NCI-H774 (cell line): ENCODE measurements at places on chromosomes 6 and 20.

- DNase-seq, result no peak
Measured at GRCh38 chr6:35733633-35734032, 3.2 kb upstream of the ARMC12 start.

GRCh38 chr6:13554929-13555333 lies 19.5 kb upstream of the SIRT5 start:
- DNase-seq, result no peak

GRCh38 chr20:50099565-50099991 lies 13.4 kb downstream of the UBE2V1 start:
- DNase-seq, result no peak

- DNase-seq, result no peak
Measured at GRCh38 chr20:7893014-7893730, 47.1 kb downstream of the HAO1 start.

DNA sequence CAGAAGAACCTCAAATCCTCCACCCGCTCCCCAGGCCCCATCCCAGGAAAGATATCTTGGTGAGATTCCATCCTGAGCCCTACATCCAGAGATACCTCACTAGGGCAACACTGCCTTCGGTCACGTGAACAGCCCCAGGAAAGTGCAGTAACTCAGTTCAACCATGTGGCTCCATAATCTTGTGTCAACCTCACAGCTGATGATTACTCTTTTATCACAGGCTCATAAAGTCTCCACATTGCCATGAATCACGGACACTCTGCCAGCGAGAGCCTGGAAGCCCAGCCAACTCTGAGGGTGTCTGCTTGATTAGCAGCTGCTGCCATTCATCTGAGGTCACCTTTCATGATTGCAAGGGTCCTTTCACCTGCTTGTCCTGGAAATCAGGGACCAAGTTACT lies 175.8 kb upstream of the LRFN2 start:
- no peak for DNase-seq

GRCh38 chr20:62860924-62861691 lies 514 bp downstream of the TCFL5 start:
- no peak for DNase-seq

GRCh38 chr20:38304845-38305447 lies 990 bp downstream of the BPI start:
- DNase-seq, result no peak

- DNase-seq, result no peak
Measured at GRCh38 chr6:168221497-168222079, 98.0 kb downstream of the DACT2 start.

GRCh38 chr20:31962761-31963160 lies 5.2 kb upstream of the XKR7 start:
- no peak for DNase-seq

- DNase-seq, result no peak
Measured at GRCh38 chr6:53321701-53322100, 27.0 kb downstream of the ELOVL5 start.

DNA sequence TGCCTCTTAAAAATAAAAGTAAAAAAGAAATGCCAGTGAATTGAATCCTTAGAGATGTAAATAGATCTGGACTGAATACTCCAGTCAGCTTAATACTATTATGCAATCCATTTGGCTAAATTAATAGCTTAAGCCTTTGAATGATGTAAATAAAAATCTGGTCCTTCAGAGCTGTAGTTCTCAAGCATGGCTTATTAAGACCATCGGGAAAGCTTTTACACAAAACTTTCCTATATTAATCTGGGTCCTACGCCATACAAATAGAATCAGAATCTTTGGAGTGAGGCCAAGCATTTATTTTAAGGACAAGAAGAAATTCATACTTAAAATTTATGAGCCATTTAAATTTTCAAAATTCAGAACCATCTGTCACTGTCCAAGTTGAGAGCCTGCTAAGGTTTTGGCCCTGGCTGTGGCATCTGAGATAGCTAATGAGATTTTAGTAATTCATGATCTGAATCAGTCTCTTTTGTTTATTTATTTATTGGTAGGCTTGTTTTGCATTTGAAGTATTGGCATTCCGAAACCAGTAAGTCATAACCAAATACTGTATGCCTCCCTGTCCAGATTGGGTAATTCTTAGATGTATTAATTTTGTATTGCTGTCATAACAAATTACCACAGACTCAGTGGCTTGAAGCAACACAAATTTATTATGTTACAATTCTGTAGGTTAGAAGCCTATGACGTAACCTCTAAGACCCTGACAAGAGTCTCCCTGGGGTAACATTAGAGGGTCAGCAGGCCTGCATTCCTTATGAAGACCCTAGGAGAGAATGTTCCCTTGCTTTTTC lies 228.1 kb upstream of the RAB32 start:
- no peak for DNase-seq

DNA sequence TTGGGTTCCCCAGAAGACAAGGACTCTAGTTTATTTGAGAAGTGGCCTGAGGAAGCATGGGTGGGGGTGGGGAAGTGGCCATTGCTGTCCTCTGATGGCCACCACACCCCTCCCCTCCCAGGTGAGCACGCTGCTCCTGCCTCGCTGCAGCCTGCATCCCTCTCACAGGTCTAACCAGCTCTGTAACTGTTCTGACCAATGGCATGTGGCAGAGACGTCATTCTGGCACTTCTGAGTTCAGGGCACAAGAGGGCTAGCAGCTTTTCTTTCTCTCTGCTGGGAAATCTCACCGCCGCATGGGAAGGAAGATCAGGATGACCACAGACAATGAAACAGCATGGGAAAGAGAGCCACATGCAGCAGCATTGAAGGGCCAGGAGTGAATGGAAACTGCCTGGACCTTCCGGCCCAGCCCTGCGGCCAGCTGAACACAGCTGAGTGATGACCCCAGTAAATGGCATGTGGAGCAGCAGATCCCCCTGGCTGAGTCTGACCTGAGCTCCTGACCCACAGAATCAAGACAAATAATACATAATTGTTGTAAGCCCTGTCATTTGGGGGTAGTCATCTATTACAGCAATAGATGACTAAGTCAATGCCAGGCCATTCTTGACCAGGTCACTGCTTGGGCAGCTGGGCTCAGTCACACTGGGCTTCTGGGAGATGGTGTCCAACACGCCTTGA lies 179.8 kb downstream of the LINC00237 start:
- DNase-seq, result no peak

GRCh38 chr6:38415231-38416005 lies 224.3 kb downstream of the BTBD9 start:
- no peak for DNase-seq

DNA sequence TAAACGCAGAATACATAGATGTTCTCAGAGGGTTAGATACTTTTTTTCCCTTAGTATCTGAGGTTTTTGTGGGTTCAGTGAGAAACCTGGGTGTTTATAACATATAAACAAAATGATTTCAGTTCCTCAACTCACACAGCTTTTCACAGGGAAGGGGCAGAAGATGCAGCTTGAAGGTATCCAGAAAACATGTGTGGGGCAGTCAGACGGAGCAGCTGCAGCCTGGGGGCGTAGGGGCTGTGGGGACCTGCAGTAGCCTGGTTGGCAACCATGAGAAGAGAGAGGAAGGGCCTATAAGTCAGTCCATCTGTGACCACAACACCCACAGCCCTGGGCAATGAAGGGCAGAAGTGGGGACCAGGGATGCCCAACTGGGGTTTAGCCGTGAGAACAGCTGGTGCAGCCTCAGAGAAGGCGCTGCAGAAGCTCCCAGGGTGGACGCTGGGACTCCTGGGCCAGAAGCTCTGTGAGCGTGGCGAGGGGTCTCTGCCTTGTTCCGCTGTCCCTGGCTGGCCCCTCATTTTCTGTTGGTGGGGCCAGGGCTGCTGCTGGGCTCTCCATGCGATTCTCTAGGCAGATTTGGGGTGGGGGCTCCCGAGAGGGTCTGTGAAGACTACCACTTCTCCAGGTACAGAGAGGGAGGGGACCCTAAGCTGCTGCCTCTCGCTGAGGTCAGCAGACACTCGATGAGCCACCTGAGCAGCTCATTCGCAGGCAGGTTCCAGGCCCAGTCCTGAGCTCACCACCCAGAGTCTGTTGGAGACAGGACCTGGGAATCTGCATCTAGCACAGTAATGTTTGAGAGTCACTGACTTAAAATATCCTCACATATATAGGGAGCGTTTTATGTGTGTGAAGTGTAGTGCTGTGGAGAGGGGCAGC lies 181.2 kb downstream of the ZDHHC14 start:
- no peak for DNase-seq

GRCh38 chr6:79421707-79422484 lies 115.3 kb downstream of the LCA5 start:
- DNase-seq, result peak; percentile 97

DNA sequence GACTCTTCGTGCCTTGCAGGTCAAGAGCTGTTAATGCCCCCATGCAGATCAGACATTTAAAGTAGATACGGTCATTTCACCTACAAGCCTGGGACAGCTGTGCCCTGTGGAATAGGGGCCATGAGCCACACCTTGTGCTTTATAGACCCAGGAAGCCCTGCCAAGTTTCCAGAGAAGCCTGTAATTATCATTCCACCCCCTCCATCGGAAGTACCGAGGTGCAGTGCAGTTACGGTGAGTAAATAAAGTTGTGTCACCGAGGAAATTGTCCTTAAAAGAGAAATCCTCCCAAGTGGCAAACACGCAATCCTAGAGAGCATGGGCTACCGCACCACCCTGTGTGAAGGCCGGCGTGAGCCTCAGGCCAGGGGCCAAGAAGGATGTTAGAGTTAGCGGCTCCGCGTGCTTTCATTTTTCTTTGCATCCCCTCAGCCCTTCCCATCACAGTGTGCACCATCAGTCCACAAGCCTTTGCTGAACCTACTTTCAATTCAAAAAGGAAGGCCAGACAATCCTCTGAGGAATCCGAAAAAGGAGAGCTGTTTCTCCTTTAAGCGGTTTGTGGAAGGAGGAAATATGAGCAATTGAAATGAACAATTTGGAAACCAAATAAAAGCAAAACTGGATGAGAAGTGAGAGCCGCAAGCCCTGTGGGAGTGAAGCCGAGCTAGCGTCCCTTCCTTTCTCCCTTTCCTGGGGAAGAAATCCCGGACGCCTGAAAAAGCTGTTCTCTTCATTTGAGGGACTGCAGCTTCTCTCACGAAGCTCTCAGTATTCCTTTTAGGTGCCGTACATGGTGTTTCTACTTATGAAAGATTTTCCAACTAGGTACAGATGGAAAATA lies 183.3 kb upstream of the PDE10A start:
- no peak for DNase-seq

DNA sequence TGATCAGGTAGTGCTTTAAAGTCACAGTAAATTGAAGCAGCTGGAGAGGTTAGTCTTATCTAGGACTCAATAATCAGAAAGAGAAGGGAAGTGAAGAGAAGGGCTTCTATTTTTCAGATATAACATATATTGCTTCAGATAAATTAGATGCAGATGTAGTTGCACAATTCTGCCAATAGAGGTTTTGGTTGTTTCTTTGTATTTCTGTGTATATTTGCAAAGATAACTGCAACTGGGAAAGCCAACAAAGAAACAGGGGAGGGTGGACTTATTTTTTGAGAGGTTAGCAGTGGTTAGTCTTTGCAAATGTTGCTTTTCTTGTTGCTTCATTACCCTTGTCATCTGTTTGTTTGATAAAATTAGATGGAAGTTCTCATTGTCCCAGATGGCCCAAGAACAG lies 106.6 kb downstream of the ADGRG6 start:
- no peak for DNase-seq

GRCh38 chr6:3128356-3129108 lies 10.0 kb downstream of the BPHL start:
- no peak for DNase-seq

DNA sequence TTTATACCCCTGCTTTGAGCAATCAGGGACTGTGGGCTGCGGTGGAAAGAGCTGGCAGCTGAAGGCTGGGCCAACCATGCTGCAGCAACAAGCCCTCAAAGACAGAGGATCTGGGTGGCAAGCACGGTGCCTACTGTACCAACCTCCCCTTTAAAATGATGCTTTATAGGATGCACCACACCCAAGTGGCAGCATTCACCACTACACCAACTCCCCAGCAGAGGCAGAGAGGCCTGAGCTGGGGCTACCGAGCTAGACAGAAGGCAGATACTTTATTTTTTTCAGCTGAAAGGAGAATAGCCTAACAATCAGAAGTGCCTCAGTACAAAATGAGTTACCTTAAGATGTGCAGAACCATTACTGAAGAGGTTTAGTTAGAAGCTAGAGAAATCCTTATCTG lies 31.4 kb downstream of the KIF16B start:
- DNase-seq, result no peak

DNA sequence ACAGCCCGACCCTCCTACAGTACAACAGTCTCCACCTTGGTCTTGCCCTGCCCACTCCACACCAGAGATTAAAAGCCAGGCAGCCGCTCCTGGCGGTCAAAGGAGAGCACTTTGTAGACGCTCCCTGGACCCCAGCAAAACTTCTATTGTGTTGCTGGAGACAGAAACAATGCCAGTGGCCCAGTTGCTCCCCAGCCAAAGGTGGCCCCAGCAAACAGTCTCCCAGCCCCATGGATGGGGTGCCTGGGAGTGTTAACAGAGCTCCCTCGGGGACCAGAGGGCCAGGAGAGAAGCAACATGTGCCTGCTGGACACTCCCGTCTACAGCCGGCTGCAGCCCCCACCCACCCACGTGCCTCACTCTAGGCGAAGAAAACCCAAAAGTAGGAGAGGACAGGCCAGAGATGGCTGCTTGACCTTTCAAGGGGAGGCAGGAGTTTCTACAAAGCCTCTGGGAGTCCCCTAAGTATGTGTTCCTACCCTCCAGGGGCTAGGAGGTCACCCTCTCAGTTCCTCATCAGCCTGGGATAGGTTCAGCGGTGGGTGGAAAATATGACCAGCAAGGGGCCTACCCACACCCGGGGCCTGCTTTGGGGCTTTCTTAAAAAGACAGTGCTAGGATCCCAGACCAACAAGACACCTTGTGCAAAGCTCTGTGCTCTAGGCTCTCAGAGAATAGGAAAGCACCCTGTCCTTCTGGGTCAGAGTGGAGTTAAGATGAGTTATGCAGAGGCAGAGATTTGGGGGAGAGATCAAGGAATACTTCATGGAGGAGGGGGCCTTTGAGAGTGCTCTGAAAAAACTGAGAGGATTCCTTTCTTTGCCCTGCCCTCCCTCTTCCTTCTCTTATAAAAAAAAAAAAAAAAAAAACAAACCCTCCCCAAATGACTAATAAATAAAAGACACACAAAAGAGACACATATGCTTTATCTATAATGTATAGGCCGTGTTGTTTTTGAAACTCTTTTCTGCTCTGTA lies 19.0 kb upstream of the PREX1 start:
- no peak for DNase-seq

DNA sequence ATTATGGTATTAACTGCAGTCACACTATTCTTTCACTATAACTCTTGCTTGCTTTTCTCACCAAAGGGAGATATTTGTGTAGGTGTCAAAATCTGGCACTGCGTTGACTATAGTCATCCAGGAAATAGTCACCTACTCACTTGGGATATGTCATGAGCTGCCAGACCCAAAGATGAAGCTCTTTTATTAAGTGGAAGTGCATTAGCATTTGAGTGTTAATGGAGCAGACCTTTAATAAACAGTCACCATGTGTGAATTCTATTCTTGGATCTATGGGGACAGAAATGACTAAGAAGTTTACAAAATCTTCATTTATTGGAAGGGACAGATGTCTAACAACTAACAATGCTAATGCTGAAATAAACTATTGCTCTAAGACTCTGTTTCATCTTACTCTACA lies 130.1 kb upstream of the NEDD9 start:
- DNase-seq, result no peak
